Melanocyte of skin (primary cell): ENCODE measurements at places on chromosomes 7 and 10. TPM values are rescaled to one million over a fixed set of nuclear protein-coding genes. Genes with fewer than 3 reads are reported as not detected.

The DGKB gene
- not detected in 2 replicates for total RNA-seq

The GPNMB gene
- total RNA-seq = 734 and 968 TPM in 2 replicates

The JAKMIP3 gene
- 0.15 and 0.33 TPM in 2 replicates for total RNA-seq

The OIT3 gene
- not detected in 2 replicates for total RNA-seq

The UFSP1 gene
- 5.2 and 11.3 TPM in 2 replicates for total RNA-seq

The AIMP2 gene
- 66.4 and 87.6 TPM in 2 replicates for total RNA-seq

The C1QL3 gene
- total RNA-seq = under 0.01 TPM in 1 of 2 replicates, not detected in the other

The IRF5 gene
- 1.2 and 2.0 TPM in 2 replicates for total RNA-seq

The BAMBI gene
- total RNA-seq = 210 and 290 TPM in 2 replicates

The ZEB1 gene
- 0.33 and 0.46 TPM in 2 replicates for total RNA-seq

The POM121 gene
- 7.6 and 9.1 TPM in 2 replicates for total RNA-seq

The WNT8B gene
- not detected in 2 replicates for total RNA-seq

The NAT16 gene
- total RNA-seq = 0.36 TPM in 1 of 2 replicates, not detected in the other

The RARRES2 gene
- total RNA-seq = not detected in 2 replicates

The ACHE gene
- 0.34 TPM in 1 of 2 replicates, not detected in the other for total RNA-seq

The IDI2 gene
- total RNA-seq = not detected in 2 replicates

The HOXA7 gene
- 1.00 and 1.9 TPM in 2 replicates for total RNA-seq

The BBIP1 gene
- total RNA-seq = 19.6 and 28.0 TPM in 2 replicates

The FKBP9 gene
- total RNA-seq = 202 and 272 TPM in 2 replicates

The NME8 gene
- not detected in 2 replicates for total RNA-seq

The SPDYE16 gene
- not detected in 2 replicates for total RNA-seq

The FAM25A gene
- total RNA-seq = not detected in 2 replicates
